GM23338 (cell line): ENCODE measurements at places on chromosomes 7 and 10. TPM values are rescaled to one million over a fixed set of nuclear protein-coding genes. Genes with fewer than 3 reads are reported as not detected.

DNA sequence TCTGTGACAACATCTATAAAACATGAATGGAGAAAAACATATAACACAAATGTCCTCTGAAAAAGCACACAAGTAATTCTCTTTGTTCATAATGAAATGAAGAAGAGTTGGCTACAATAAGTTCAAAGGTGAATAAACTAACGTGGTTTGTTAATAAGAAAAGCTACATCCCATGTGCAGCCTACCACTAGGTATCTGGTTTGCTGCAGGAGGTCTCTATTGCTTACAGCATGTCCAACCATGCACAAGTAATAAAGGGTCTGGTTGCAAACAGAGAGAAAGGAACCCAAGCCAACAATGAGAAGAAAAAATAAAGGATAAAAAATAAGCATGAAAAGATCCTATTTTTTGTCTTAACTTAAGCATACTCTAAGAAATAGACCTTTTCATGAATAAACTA is 139.2 kb downstream of the CHCHD3 start:
- no peak for DNase-seq

GRCh38 chr10:44300666-44301649 is 83.9 kb downstream of the CXCL12 start:
- no peak for DNase-seq

DNA sequence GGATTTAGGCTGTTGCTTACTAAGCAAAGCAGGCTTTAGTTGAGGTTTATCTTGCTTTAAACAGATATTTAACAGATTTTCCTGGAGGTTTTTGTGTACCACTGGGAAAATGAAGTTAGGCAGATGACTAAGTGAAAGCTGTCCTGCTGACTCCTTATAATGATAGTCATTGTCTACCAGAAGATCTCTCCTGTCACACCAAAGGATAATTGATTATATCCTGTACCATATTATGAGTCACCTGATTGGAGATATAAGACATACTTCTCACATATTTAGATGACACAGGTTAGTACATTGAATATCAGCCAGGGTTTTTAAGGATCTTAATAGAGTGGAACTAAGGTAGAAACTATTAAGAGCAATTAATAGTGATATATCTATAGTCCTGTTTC is 68.4 kb downstream of the PTEN start:
- DNase-seq, result no peak

The VWA2 gene
- 0.35 and 0.48 TPM in 2 replicates for polyA plus RNA-seq

The MEPCE gene
- polyA plus RNA-seq, result 10.0 and 11.4 TPM in 2 replicates

The C10orf67 gene
- 0.16 TPM in 2 replicates for polyA plus RNA-seq

The TWIST1 gene
- 0.24 and 0.35 TPM in 2 replicates for polyA plus RNA-seq

The CCDC172 gene
- 17.6 and 20.6 TPM in 2 replicates for polyA plus RNA-seq

The PVRIG gene
- 1.1 TPM in 1 of 2 replicates, not detected in the other for polyA plus RNA-seq

The CNPY1 gene
- polyA plus RNA-seq, result not detected in 2 replicates
